ENCODE measurements at places on chromosomes 12 and 14. TPM values are rescaled to one million over a fixed set of nuclear protein-coding genes. Genes with fewer than 3 reads are reported as not detected.

Gene MEG3
- total RNA-seq = 24.9 TPM

Gene ALDH2
- total RNA-seq = 149 TPM

Gene MMP19
- 2.8 TPM for total RNA-seq

DNA sequence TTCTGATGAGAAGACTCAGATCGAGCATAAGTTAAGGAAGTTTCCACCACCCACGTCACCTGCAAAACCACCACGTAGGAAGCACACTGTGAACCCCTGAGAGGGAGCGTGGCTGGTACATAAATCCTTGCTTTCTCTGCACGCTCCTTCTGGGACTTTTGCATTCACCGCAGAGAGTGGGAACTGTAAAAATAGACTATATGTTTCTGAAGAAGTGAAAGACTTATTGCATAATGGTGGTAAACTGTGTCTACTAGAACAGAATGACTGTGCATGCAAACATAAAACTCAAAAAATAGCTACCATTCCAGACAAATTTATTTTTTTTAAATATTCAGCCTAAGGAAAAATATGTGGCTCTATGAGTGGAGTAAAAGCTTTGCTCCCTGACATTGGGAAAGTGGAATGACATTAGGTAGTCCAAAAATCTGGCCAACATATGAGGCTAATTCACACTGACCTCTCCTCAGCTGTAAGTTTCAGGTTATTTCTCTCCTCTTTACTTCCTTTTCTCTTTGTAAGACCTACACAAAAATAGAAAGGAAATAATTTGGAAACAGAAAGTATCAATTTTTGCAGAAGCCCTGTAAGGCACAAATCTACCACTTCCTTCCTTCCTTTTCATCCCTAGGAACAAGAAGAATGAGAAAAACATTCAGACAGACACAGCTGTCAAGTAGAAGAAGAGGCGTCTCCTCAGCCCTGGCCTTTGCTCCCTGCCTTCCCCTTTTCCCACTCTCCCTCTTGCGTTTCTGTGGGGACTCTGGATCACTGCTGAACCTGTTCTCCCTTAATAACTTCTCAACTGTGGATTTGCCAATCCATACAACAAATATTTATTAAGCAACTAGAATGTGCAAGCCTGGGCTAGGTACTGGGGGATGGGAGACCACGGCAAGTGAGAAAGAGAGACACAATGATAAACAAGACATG is 264.3 kb upstream of the FOXN3 start:
- no peak for DNase-seq

Measured in psoas muscle (tissue), 8 donors.